WERI-Rb-1 (cell line): ENCODE measurements at places on chromosomes 3 and 15.
A peak's percentile ranks its signal among the peaks of the same experiment; 100 is the strongest.

- DNase-seq, result no peak
Observed at GRCh38 chr15:43412096-43412495, 41.2 kb downstream of the TUBGCP4 start.

DNA sequence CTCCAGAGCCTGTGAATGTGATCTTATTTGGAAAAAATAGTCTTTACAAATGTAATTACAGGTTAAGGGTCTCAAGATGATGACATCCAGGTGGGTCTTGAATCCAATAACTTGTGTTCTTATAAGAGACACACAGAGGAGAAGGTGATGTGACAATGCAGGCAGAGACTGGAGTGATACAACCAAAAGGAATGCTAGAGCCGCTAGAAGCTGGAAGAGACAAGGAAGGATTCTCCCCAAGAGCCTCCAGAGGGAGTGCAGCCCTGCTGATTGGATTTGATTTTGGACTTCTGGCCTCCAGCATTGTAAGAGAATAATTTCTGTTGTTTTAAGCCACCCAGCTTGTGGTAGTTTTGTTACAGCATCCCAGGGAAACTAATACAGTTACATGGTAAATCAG is 9.7 kb downstream of the MYH15 start:
- no peak for DNase-seq

- DNase-seq, result no peak
Observed at GRCh38 chr15:77312523-77312922, 107.4 kb downstream of the PEAK1 start.

GRCh38 chr15:85690561-85691231 is 104.0 kb downstream of the KLHL25 start:
- no peak for DNase-seq

DNA sequence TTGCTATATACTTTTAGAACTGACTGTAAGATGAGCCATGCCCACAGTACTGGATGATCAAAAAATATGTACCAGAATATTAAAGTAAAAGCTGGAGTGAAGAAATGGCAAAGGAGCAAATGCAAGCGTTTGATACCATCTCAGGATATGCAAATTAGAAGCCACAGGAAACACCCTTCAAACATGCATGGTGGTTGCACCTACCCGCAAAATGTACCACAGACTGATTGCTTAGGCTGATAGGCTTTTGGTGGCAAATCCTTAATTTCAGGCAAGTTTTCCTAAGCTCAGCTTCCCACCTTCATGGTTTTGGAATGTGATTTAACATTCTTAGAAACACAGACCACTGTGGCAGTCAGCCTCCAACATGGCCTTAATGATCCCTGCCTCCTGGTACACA is 149.0 kb downstream of the PDZRN3 start:
- DNase-seq, result no peak

DNA sequence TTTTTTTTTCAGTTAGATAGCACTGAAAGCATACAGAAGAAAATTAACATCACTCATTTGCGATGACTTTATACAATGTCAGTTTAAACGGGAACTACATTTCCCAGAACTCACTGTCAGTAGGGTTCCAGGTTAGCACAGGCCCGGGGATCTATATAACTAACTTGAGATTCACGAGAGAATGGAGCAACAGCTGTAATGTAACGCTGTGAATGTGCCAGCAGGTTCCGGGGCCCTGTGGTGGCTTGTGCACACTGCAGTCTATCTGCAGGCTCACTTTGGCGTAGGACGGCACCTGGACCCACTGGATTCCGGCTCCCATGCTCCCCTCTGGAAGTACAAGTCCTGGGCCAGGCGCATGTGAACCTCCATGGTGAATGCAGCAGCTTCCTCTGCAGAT is 19.4 kb downstream of the CCR1 start:
- no peak for DNase-seq

DNA sequence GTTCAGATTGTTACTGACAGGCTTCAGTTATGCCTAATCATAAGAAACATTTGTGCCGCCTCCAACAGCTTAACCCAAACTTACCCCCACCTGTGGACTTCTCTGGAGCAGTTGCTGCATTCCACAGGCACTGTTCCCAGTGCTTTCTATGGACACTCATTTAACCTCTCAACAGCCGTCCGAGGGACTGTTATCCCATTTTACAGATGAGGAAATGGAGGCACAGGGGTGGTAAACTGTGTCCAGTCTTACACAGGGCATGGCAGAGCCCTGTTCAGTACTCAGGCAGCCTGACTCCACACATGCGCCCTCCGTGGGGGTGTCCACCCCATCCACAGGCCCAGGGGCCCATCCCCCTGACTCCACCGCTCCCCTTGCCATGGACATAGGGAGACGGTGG is 14.3 kb upstream of the TGM5 start:
- no peak for DNase-seq

GRCh38 chr3:197038679-197039462 is 9.3 kb upstream of the MELTF start:
- no peak for DNase-seq

GRCh38 chr3:50655009-50655830 is 19.5 kb upstream of the DOCK3 start:
- peak; percentile 87 for DNase-seq

- DNase-seq, result peak; percentile 17
Observed at GRCh38 chr3:48187579-48188265, 495 bp downstream of the CDC25A start.
